ENCODE measurements at places on chromosomes 5 and 9.

GRCh38 chr9:16136451-16136850, 583.6 kb downstream of the CCDC171 start:
- no peak for DNase-seq

DNA sequence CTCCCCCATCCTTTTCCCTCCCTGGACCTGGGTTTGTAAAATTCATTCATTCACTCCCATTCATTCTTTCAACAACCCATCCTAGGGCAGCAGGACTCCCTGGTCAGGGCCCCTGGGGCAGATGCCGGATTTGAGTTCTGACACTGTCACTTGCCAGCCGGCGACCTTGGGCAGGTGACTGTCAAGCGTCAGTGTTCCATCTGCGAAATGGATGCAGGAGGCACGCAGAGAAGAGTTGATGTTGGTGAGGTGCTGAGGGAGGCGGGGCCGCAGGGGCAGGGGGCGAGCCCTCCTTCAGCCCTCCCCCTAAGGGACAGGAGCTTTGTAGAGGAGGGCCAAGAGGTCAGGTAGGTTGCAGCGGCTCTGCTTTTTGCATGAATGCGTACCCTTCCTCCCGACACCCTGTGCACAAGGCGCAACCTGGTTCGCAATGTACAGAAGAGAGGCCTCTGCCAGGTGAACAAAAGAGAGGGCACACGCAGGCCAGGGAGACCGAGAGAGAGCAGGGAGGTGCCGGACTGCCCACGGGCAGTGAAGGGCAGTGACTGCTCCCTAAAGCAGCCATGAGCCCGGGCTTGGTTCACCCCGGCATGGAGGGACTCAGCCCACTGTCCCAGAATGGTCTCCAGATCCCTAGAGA, 128.1 kb downstream of the BARX1 start:
- DNase-seq: no peak

DNA sequence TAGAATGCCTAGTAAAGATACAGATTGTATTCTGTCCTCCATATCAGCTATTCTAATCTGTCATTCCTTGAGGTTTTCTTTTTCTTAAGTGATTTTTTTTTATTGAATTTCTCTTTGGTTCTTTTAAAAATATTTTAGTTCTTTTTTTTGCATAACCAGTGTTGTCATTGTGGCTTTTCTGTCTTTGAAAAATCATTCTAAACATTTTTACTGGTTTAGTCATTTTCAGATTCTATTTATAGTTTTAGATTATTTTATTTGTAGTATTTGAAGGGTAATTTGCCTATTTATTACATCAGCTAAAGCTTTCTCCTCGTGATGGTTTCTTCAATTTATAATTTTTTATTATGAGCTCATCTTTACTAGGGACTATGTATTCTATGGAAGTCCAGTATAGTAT, 78.1 kb downstream of the NDUFAF2 start:
- no peak for DNase-seq

- DNase-seq: no peak
Observed at GRCh38 chr9:130835441-130836298, 616 bp downstream of the ABL1 start.

- DNase-seq: peak; percentile 38
Observed at GRCh38 chr5:180117000-180117725, 45.6 kb upstream of the RNF130 start.

DNA sequence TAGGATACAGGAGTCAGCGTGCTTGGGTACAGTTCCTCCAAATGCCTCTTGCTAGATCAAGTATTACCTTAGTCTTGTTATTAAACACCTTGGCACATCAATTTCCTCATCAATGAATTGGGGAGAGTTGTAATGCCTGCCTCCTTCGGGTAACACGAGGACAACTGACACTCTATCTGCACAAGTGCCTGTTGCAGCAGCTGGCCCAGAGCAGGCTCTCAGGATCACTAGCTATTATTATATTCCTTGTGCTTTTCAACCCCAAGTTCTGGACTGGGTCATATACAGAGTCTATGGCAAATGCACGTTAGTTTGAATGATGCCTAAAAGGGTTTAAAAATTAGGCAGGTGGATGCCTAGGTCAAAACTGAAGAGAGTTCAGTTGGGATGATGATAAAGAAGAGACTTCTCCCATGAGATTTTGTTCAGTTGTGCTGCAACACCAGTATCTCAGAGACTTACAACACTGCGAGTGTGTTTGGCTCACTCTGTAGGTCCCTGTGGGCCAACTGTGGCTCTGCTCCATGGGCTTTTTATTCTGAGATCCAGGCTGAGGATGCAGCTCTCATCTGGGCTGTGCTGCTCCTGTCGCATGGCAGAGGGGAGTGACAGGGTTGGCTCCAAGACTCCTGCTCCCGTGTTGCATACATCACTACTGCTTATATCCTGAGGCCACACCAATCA, 41.1 kb upstream of the TEX48 start:
- no peak for DNase-seq

- no peak for DNase-seq
Observed at GRCh38 chr5:128406803-128407202, 131.2 kb downstream of the FBN2 start.

- DNase-seq: no peak
Observed at GRCh38 chr9:116405321-116405720, 251.7 kb downstream of the PAPPA start.

GRCh38 chr9:137032858-137033257, 970 bp upstream of the FUT7 start:
- DNase-seq: no peak

- DNase-seq: no peak
Observed at GRCh38 chr9:34437006-34437925, 21.1 kb downstream of the FAM219A start.

GRCh38 chr5:56607551-56607950, 207.8 kb upstream of the MAP3K1 start:
- no peak for DNase-seq

DNA sequence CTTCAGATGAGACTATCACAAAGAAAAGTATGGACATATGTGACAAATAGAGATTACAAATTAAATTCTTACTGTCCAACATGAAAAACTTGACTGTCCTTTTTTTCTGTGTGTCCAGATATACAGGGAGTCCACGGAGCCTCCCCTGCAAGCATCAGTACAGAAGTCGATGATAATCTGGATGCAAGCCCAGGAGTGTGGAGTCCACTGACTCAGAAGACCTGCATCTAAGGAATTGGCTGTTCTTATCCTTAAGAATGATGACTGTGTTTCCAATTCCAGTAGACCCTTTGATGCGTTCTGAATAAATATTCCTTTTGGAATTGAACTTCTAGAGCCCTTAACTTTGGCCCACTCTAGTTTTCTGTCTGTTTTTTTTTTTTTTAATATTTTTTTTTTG, 56.7 kb upstream of the TAF11L2 start:
- no peak for DNase-seq

GRCh38 chr9:100058699-100059579, 39.9 kb downstream of the ERP44 start:
- no peak for DNase-seq

DNA sequence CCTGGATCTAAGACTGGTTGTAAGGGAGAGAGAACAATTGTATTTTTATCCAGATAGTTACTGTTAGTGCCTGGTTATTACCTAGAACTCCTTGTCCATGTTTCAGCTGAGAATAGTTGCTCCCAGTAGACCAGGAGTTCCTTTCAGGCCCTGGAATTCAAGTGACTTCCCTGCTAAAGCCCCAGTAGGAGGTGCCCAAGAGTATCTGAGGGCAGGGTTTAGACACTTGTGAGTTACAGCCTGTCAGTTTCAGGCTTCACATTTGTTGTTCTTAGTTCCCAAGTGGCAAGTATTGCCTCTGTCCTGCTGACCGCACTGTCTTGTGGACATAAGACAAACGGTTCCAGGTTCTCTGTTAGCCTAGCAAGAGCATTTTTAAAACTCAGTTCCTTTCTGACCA, 743.9 kb upstream of the SEMA6A start:
- DNase-seq: no peak

DNA sequence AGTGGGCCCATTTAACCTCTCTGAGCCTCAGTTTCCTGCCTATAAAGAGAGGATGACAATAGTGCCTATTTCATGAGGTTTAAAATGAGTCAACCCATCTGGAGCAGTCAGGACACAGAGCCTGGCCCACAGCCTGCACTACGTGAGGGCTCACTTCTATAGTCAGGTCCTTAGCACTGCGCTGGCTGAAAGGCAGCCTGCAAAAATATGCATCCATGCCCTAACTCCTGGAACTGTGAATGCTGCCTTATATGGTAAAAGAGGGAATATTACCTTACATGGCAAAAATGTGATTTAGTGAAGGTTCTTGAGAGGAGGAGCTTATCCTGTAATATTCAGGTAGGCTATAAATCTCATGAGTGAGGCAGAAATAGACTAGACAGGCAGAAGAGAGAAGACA, 98.5 kb downstream of the GABBR2 start:
- no peak for DNase-seq

- DNase-seq: no peak
Observed at GRCh38 chr5:114201332-114201731, 160.5 kb upstream of the KCNN2 start.

- no peak for DNase-seq
Observed at GRCh38 chr5:67816456-67816855, 399.1 kb upstream of the PIK3R1 start.

- DNase-seq: no peak
Observed at GRCh38 chr9:99003308-99003707, 59.6 kb downstream of the COL15A1 start.

- no peak for DNase-seq
Observed at GRCh38 chr5:81549123-81549522, 155.2 kb upstream of the ACOT12 start.

- DNase-seq: no peak
Observed at GRCh38 chr5:33316773-33317172, 124.0 kb upstream of the TARS1 start.

DNA sequence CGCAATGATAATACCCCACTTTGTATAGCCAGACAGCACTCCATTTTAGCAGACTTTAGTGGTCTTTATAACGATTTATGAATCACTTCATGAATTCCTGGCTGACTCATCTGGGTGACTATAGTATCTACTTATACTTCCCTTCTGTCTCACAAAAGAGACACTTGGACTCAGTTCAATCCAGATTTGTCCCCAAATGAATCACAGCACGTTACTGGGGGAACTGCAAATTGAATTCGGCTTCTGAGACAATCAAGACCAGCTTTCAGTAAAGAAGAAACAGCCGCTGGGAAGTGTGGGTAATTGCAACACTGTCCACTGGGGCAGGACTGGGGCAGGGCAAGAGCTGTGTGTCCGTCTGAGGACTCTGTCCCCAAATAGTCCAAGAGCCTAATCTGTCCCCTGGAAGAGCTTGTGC, 337.3 kb upstream of the RFX3 start:
- peak; percentile 48 for DNase-seq

DNA sequence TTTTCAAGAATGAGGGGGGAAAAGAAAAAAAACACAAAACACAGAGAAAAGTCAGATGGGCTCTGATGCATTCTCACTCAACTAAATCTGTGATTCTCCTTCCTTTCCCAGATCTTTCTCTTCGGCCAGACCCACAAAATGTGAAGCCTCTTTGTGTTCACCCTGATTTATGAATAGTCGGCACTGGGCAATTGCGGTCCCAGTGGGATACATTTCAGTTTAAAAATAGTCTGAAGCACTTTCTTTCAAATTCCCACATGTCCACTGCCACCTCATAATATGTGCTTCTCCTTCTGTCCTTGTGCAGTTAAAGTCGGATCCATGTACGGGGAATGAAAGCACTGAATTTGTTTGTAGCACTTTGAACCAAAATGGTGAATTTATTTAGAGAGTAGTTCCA, 995.4 kb upstream of the WWC1 start:
- no peak for DNase-seq

GRCh38 chr5:96619946-96620345, 42.2 kb upstream of the CAST start:
- DNase-seq: no peak

GRCh38 chr9:36148311-36149051, 11.9 kb downstream of the GLIPR2 start:
- DNase-seq: peak; percentile 93

GRCh38 chr9:87516222-87516925, 18.7 kb downstream of the DAPK1 start:
- DNase-seq: no peak

GRCh38 chr5:158349987-158350386, 491.0 kb upstream of the CLINT1 start:
- no peak for DNase-seq

- no peak for DNase-seq
Observed at GRCh38 chr5:78794693-78795215, 146.2 kb upstream of the LHFPL2 start.

GRCh38 chr5:123204251-123204650, 115.2 kb downstream of the PRDM6 start:
- no peak for DNase-seq

- no peak for DNase-seq
Observed at GRCh38 chr5:31995006-31995405, 179.1 kb downstream of the GOLPH3 start.

DNA sequence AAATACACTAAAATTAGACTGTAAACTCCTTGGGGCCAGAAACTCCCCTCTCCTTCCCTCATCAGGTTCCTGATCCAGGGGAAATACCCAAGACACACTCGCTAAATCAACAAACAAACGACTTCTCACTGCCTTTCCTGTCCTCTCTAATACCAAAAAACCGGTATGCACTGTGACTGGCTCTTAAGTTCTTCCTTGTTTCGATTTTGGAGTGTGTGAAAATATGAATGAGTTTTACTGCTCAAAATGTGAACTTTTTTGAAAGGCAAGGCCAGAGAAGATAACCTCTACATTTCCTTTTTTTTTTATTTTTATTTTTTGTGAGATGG, 81.1 kb upstream of the EPB41L4B start:
- no peak for DNase-seq

- no peak for DNase-seq
Observed at GRCh38 chr5:77770293-77771005, 5.7 kb downstream of the TBCA start.

DNA sequence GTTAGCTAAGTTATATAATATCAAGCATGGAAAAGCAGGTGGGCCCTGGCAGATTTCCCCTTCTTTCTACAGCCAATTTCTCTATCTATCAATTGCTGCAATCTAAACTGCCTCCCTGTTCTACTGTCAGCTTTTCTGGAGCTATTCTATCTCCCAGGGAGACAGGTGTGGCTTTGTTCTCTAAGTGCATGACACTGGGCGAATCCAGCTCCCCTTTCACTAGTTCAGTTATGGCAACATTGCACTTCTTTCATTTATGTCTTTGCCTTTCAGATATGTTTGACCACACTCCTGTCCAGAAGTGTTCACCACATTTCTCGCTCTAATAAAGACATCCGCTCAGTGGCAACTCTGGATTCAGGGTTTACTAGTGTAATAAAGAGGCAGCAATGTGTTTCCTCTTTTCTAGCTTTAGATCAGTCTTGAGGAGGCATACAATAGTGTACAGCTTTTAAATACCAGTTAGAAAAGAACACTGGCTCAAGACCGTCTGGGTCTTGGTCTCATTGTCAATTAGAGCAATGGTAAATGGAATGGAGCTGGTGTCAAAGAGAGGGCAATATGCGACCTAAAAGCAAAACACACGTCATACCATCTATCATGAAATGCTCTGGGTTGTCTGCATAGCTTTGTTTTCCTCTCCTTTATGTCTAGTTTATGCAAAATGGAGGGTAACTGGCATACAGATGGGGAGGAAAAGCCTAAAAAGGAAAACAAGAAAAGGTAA, 197.0 kb downstream of the SLF1 start:
- no peak for DNase-seq

GRCh38 chr9:116859763-116860162, 172.7 kb downstream of the TRIM32 start:
- DNase-seq: no peak
